ENCODE measurements at places on chromosomes 5 and 9. TPM values are rescaled to one million over a fixed set of nuclear protein-coding genes. Genes with fewer than 3 reads are reported as not detected.
A peak's percentile ranks its signal among the peaks of the same experiment; 100 is the strongest.

DNA sequence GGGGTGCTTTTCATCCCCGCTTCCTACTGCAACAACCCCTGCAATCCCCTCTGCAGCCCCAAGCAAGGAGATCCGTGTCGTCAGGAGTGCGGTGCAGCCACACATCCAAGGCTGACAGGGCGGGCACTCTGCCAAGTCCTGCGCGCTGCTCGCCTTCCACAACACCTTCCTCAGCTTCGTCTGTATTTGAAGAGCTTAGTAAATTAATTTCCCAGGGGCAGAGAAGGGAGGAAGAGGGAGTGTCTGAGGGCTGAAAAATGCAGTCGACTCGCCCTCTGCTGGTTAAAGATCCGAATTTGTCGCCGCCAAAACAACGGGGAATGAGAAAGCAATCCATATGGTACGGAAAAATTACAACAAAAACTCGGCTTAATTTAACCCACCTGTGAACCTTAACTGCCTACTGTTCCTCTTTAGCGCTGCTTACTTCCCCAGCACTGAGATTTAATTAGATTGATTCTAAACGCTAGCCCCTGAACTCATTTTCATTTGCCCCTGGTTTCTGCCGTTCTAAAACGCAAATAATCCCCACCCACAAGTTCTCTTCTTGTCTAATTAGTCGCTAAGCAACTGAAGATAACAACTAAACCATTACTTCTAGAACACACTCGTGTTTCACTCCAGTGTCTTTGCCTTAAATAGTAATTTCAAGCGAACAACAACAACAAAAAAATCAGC, 10.9 kb upstream of the PCDHB1 start:
- DNase-seq = peak; percentile 26

GRCh38 chr9:133058550-133059320, 3.0 kb upstream of the CEL start:
- no peak for DNase-seq

DNA sequence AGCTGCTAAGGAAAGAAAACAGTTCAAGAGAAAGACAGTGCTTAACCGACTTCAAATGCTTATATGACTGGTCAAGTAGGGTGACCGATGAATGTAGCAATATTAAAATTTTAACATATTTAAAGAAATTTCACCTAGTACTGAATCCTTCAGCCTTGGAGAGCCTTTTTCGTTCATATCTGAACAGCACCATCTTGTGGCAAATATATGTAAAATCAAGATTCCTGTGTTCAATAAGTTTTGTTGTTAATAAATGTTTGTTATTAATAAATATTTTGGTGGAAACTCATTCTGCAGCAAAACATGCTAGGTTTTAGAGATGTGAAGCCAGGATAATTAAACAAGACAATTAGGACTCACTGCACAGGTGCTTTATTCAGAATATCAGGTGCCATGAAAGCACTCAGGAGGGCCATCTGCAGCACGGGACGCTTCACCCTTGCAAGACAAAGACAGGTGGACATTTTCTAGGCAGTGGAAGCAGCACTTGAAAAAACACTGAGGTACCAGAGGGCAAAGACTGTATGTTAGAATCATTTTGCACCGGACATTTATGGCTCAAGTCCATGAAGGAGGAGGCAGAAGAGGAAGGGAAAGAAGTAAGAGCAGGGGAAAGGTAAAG, 15.6 kb downstream of the TICAM2 start:
- DNase-seq = no peak

GRCh38 chr5:82794876-82795275, 282.3 kb downstream of the TMEM167A start:
- DNase-seq = no peak

GRCh38 chr5:155598552-155598951, 585.0 kb downstream of the KIF4B start:
- no peak for DNase-seq

- no peak for DNase-seq
These were observed 106.0 kb downstream of the ADRB2 start for GRCh38 chr5:148932355-148932935.

DNA sequence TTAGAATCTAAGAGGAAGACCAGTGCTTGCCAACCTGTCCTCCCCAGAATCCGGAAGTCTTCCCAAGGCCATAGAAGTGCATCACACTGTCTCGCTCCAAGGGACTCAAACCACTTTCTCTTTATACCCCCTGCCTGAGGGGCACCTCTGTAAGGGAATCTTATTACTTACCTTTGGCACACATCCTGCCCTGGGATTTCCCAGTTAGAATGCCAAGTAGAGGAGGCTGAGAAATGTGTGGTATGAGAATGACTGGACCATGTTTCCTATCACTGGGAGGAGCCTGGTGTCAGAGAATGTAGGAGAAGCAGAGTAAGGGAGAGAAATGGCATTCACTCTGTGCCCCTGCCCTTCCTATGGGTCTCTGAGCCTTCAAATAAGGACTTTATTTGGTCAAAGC, 85.8 kb downstream of the AOPEP start:
- DNase-seq = no peak

DNA sequence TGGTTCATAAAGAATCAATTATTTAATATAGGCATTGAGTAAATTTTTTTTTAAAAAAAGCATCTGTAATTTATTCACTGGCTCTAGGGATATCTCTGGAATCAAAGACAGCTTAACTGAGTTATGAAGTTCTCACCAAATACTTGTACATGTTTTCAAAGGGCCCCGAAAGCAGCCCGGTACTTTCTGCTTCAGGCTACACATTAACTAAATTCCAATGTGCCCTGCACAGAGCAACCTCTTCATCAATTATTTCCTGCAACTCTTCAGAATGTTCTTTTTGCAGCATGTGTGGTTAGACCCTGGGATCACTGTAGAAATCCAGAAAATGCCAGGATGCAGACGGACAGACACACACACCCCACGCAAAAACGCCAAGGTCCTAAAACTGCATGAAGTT, 209.0 kb downstream of the EFNA5 start:
- no peak for DNase-seq

Gene ZNF462
- 61.9 TPM for total RNA-seq

- no peak for DNase-seq
These were observed 306.2 kb downstream of the SEMA5A start for GRCh38 chr5:9239626-9240025.

DNA sequence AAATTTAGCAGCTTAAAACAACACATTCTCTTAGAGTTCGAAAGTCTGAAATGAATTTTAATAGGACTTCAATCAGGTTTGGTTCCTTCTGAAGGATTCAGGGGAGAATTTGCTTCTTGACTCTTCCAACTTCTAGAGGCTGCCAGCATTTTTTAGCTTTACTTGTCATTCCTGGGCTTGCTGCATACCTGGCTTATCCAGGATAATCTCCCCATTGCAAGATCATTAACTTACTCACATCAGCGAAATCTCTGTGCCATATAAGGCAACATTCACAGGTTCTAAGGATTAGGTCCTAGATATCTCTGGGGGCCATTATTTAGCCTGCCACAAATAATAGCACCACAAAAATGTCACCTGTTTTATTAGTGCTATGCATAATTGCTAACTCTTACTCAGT, 46.2 kb upstream of the PCSK5 start:
- DNase-seq = no peak

DNA sequence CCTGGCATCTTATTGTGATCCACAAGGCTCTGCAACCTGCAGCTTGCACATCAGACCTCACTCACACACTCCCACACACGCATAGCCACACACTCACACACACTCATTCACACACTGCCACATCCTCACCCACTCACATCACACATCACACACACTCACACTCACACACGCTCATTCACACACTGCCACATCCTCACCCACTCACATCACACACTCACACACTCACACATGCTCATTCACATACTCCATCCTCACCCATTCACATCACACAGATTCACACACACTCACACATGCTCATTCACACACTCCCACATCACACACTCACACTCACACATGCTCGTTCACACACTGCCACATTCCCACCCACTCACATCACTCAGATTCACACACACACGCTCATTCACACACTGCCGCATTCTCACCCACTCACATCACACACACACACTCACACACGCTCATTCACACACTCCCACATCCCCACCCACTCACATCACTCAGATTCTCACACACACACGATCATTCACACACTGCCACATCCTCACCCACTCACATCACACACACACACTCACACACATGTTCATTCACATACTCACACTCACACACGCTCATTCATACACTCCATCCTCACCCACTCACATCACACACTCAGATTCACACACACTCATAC, 47.1 kb upstream of the RXRA start:
- DNase-seq = no peak

Gene HTR1A
- 4.2 TPM for total RNA-seq

GRCh38 chr5:10946050-10946449, 185.0 kb upstream of the DAP start:
- DNase-seq = no peak

DNA sequence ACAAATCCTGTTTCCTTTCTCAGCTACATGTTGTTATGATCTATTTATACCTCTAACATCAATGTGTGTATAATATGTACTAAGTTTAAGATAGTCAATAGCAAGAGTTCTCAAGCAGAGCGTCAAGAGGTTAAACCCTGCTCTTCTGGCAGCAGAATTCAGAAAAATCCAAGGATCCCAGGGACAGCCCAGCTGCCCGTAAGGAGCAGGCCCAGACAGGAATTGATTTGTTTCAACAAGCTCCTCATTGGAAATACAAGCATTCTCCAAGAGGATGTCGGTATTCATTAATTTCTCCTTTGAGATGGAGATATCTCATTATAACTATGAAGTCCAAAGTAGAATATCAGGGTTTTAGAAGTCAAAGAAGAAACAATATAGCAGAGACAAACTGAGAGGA, 14.9 kb downstream of the EFNA5 start:
- DNase-seq = no peak

DNA sequence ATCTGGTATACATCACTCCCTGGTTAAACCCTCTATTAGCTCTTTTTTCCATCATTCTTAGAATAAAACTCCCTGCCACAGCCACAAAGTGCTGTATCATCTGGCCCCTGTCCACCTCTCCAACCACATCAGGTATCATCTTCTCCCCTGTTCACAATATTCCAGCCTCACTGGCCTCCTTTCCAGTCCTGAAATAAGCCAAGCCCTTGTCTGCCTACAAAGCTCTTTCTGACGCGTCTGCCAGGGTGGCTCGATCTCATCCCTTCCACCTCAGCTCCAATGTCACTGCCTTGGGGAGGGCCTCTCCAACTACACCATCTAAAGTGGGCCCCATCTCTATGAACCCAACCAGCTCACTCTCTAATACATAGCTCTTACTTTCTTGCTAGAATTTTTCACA, 21.5 kb downstream of the CDK5RAP2 start:
- no peak for DNase-seq

DNA sequence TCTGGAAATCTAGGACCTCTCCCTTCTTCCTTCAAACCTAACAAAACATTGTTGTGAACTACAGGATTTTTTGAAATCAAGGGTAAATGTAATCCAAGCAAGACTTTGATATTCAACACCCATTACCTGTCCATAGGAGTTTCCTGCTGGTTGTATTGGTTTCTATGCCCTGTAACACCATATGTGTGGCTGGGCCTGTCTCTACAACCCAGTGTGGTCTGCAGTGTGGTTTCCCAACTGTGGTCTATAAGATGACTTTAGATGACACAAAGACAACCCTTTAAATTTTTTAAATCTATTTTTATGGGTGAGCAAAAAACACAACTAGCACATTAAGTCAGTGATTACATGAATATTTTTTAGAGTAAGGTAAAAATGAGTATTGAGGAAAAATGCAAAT, 93.1 kb downstream of the SMIM15 start:
- DNase-seq = no peak

- no peak for DNase-seq
These were observed 139.9 kb upstream of the PRLR start for GRCh38 chr5:35369965-35370790.

DNA sequence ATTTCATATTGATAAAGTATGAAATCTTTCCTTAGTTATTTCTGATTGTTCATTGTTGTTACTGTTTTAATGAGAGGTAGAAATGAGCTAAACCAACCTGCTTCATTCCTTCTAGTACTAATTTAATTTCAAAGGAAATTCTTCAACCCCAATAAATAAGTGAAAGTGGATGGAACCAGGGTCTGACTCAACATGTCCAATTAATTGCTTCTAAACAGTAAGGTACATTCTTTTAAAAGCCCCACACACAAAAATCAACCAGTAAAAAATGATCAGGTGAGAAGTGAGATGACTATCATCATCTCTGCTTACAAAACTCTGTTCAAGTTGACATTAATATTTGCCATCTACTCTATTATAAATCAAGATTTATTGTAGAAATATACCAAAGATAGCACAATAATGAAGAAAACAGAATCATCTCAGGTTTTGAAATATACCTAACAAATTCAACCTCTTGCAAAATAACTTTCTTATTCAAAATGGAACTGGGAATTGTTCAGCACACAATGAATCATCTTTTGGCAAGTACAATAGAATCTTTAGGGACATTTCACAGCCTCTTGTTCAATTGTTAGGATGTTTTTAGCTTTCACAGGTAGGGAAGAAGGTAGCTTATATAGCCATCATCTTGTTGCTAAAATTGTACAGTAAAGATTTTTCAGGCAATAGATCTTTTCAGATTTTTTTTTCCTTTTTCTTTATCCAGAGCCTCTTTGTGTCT, 114.5 kb downstream of the RPS23 start:
- DNase-seq = no peak

DNA sequence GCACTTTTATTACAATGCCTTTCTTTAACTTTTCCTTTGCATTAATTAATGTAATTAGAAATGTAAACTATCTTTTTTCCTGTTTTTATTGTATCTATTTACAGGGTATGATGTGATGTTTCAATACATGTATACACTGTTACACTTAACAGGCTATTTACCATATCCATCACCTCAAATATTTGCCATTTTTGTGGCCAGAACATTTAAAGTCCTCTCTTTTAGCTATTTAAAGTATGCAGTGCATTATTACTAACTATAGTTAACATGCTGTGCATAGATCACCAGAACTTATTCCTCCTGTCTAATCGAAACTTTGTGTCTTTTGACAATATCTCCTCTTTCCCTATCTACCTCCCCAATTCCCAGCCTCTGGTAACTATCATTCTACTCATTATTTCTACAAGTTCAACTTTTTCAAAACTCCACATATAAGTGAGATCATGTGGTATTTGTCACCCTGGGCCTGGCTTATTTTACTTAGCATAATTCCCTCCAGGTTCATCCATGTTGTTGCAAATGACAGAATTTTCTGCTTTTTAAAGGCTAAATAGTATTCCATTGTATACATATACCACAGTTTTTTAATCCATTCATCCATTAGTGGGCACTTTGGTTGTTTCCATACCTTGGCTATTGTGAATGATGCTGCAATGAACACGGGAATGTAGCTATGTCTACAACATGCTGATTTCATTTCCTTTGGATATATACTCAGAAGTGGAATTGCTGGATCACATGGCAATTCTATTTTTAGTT, 32.8 kb downstream of the OR2K2 start:
- DNase-seq = no peak

GRCh38 chr9:8715788-8716187, 916.2 kb upstream of the DMAC1 start:
- no peak for DNase-seq

Gene CNTNAP3
- total RNA-seq = 2.6 TPM
